ENCODE measurements at places on chromosomes 3 and 15. TPM values are rescaled to one million over a fixed set of nuclear protein-coding genes. Genes with fewer than 3 reads are reported as not detected.

GRCh38 chr15:63256433-63257274 is 20.8 kb upstream of the APH1B start:
- no peaks in the 10 kb centered on the region for H3K27me3 ChIP-seq
- no peaks in the 10 kb centered on the region for H3K4me1 ChIP-seq
- H3K36me3 ChIP-seq = peaks cover 56% of the 10 kb centered on the region
- no peak overlapping the region for H3K4me3 ChIP-seq
- DNase-seq = no peak

DNA sequence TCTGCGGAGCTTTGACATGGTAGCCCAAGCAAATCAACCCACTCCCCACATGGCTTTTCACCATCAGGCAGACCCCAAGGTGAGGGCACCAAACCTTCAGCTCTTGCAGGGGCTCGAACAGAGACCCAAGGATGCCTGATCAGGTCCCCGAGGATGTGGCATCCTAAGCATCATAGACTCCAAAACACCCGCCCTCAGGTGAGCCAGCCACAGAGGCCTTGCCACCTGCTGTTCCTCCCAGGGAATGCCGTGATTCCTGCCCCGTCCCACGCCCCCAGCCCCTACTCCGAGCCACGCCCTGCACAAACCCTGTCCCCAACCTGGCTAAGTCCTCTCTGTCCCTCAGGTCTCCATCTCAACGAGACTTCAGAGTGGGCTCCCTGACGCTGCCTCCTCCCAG is 34.7 kb upstream of the SLC41A3 start:
- no peaks in the 10 kb centered on the region for H3K36me3 ChIP-seq
- no peaks in the 10 kb centered on the region for H3K27me3 ChIP-seq
- H3K4me3 ChIP-seq = no peak overlapping the region
- no peaks in the 10 kb centered on the region for H3K4me1 ChIP-seq

DNA sequence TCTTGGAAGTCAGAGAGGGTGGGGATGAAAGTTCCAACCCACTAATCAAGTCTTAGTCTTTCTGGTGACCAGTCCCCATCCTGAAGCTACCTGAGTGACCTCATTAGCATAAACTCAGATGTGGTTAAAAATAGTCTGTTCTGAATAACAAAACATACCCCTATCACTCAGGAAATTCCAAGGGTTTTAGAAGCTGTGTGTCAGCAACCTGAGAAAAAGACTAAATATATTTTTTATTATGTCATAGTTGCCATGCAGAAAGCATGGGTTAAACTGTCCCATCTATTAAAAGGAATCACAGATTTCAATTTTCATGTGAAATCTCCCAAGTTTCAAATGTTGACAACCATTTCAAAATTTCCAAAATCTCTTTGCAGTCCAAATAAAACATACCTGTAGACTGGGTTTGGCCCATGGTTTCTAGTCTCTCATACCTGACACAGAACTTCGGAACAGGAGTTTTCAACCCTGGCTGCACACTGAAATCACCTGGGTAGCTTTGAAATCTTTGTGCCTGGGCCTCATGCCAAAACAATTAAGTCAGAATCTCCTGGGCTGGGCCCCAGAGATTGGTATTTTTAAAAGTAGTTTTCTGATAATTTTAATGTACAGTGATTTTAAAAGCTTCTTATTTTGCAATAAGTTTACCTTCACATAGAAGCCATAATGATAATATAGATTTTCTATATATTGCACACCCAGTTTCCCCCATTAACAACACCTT is 476.3 kb downstream of the RBMS3 start:
- no peak overlapping the region for H3K4me3 ChIP-seq
- H3K27me3 ChIP-seq = no peaks in the 10 kb centered on the region
- no peak for DNase-seq
- H3K36me3 ChIP-seq = no peaks in the 10 kb centered on the region
- H3K4me1 ChIP-seq = peaks cover 18% of the 10 kb centered on the region

DNA sequence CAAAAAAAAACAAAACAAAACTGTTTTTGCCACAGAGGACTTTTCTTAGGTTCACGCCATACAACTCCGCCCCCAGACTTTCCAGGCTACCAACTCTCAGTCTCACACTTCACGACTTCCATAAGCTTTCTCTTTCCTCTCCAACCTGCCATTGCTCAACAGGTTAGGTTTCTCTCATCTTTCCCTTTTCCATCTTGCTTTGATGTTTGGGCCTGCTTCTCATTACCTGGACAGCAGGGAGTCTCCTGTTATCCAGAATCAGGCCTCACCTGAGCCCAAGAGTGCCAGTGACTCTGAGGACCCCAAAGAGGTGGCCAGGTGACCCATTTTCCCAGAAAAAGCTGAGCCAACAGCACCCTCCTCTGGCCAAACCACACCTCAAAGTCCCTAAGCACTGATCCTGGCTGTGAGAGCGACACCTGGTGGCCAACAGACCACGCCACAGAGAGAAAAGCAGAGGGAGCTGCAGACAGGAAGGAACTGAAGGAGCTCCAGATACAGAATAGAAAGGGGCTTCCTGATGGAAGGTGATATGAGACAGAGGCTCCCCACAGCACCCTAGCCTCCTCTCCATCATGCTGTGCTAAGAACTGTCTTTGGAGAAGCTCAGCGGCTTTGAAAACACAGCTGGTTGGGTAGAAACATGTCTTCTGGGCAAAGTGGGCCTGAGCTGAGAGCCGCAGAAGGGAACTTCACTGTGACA is 4.0 kb downstream of the CCDC51 start:
- DNase-seq = peak; percentile 85
- H3K27ac ChIP-seq = no peak overlapping the region
- H3K4me1 ChIP-seq = peaks cover 17% of the 10 kb centered on the region
- no peak overlapping the region for H3K4me3 ChIP-seq

GRCh38 chr3:14950274-14950673 is 2.9 kb downstream of the NR2C2 start:
- H3K4me1 ChIP-seq = peaks cover 43% of the 10 kb centered on the region
- no peak for DNase-seq
- H3K27me3 ChIP-seq = no peaks in the 10 kb centered on the region

GRCh38 chr3:37836589-37836988 is 25.1 kb upstream of the CTDSPL start:
- no peaks in the 10 kb centered on the region for H3K36me3 ChIP-seq
- DNase-seq = no peak

GRCh38 chr3:162390891-162391290 is 894.3 kb downstream of the OTOL1 start:
- H3K4me3 ChIP-seq = no peak overlapping the region
- H3K27me3 ChIP-seq = no peaks in the 10 kb centered on the region
- H3K27ac ChIP-seq = no peak overlapping the region
- no peak for DNase-seq
- no peaks in the 10 kb centered on the region for H3K4me1 ChIP-seq

GRCh38 chr15:28901587-28901980 is 15.8 kb downstream of the APBA2 start:
- no peak overlapping the region for H3K27ac ChIP-seq
- DNase-seq = no peak
- no peaks in the 10 kb centered on the region for H3K4me1 ChIP-seq
- no peak overlapping the region for H3K4me3 ChIP-seq
- H3K27me3 ChIP-seq = no peaks in the 10 kb centered on the region

DNA sequence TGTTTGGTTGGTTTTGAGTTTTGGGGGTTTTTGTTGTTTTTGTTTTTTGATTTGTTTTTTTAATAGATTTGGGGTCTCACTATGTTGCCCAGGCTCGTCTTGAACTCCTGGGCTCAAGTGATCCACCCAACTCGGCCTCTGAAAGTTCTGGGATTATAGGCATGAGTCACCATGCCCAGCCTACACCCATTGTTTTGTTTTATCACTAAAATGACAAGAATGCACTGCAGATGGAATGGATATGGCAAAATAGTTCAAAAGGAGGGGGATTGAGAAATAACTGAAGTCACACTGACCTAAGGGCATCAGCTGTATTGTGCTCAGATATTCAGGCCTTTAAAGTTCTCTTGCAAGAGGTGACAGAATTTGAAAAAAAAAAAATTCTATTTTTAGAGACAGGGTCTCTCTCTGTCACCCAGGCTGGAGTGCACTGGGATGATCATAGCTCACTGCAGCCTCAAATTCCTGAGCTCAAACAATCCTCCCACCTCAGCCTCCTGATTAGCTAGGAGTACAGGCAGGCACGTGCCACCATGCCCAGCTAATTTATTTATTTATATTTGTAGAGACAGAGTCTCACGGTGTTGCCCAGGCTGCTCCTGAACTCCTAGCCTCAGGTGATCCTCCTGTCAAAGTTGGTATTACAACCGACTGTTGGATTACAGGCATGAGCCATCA is 4.4 kb upstream of the RASA2 start:
- H3K36me3 ChIP-seq = no peaks in the 10 kb centered on the region
- H3K4me3 ChIP-seq = no peak overlapping the region
- no peaks in the 10 kb centered on the region for H3K27me3 ChIP-seq
- no peak for DNase-seq
- no peak overlapping the region for H3K27ac ChIP-seq
- H3K4me1 ChIP-seq = peaks cover 8% of the 10 kb centered on the region

DNA sequence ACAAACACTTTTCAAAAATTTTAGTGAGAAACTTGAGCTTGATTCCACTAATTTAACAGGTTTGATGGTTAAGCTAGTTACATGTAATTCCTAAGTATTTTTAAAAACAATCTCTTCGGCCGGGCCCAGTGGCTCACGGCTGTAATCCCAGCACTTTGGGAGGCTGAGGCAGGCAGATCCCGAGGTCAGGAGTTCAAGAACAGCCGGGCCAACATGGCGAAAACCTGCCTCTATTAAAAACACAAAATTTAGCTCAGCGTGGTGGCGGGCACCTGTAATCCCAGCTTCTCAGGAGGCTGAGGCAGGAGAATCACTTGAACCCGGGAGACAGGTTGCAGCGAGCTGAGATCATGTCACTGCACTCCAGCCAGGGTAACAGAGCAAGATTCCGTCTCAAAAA is 25.3 kb downstream of the TRA2B start:
- H3K4me3 ChIP-seq = no peak overlapping the region
- H3K36me3 ChIP-seq = peaks cover 50% of the 10 kb centered on the region
- no peak overlapping the region for H3K27ac ChIP-seq
- H3K4me1 ChIP-seq = no peaks in the 10 kb centered on the region

DNA sequence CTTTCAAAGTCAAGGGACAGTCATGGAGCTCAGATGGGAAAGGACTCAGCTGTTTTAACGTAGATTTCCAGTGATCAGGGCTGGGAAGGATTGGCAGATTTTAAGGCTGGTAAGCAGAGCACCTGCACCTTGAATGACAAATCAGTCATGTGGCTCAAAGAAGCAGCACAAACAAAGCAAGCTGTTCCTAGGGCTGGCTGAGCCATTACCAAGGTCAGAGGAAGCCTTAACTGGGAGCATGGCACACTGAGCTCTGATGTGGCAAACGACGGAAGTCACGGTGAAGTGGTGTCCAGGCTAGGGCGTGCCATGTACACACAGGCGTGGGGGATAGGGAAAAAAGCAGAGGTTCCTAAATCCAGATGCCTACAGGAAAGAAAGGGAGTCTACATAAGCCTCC is 84.6 kb upstream of the PFN2 start:
- DNase-seq = no peak
- no peaks in the 10 kb centered on the region for H3K4me1 ChIP-seq
- no peak overlapping the region for H3K4me3 ChIP-seq
- H3K36me3 ChIP-seq = no peaks in the 10 kb centered on the region

DNA sequence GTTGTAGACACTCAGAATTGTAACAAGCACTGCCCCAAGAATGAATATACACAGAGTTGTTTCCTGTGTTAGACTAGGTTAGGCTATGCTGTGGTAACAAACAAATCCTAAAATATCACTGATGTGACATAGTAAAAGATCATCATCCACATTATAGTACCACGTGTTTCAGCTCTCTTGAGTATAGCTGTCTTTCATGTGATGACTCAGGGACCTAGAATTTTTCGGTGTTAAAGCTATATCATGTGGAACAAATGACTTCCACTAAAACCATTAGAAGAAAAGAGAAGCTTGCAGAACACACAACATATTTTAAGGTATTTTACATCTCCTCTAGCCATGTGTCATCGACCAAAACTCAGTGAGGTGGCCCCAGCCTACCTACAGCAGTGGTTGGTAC is 307.9 kb upstream of the RBMS3 start:
- H3K4me3 ChIP-seq = no peak overlapping the region
- H3K27me3 ChIP-seq = no peaks in the 10 kb centered on the region
- no peaks in the 10 kb centered on the region for H3K4me1 ChIP-seq
- H3K27ac ChIP-seq = no peak overlapping the region
- H3K36me3 ChIP-seq = no peaks in the 10 kb centered on the region

DNA sequence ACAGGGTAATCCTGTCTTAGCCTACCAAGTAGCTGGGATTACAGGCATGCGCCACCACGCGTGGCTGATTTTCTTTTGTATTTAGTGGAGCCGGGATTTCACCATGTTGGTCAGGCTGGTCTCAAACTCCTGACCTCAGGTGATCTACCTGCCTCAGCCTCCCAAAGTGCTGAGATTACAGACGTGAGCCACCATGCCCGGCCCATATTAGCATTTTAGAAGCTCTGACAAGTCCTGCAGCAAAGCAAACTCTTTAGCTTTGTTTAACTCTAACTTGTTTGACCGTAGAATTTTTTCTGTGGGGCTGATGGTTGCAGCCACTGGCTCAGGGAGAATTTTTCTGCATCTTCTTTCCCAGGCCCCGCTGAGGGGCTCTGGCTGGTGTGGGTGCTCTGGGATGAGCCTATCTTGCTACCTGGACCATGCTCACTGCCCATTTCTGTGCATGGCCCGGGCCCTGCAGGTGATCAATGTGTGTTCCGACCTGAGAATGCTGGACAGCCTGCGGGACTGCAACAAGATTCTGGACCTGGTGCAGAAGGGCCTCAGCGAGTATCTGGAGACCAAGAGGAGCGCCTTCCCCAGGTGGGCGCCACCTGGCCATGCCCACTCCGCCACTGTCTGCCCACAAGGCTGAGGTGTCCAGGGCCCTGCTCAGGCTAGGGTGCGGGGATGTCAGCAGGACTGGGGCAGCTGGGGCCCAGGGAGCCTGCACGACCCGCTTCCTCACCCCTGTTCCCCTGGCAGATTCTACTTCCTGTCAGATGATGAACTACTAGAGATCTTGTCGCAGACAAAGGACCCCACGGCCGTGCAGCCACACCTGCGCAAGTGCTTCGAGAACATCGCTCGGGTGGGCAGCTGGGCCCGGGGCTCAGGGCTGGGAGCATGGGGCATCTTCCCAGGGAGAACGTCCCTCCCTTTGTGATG is 41.3 kb downstream of the DNAH1 start:
- peak; percentile 9 for DNase-seq
- no peaks in the 10 kb centered on the region for H3K4me1 ChIP-seq
- no peak overlapping the region for H3K27ac ChIP-seq
- H3K4me3 ChIP-seq = no peak overlapping the region
- H3K36me3 ChIP-seq = no peaks in the 10 kb centered on the region
- H3K27me3 ChIP-seq = no peaks in the 10 kb centered on the region

DNA sequence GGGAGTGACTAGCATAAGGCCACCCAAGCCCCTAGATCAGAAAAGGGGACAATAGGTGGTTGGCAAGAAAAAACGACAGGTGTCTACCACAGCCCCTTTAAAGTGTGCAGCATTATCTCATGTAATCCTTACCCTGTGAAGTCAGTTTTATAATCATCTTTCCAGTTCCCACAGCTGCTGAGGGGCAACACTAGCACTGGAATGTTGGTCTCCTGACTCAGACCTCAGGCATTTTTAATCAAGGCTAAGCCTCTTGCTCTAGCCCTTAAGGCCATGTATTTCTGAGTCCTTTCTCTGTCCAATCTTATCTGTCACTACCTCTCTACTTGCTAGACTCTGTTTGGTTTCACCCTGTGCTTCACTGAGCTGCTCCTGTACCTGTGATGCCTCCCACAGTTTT is 171.7 kb downstream of the TLE3 start:
- DNase-seq = no peak
- H3K36me3 ChIP-seq = no peaks in the 10 kb centered on the region
- peaks cover 6% of the 10 kb centered on the region for H3K4me1 ChIP-seq
- H3K27ac ChIP-seq = no peak overlapping the region

The ST3GAL6 gene
- 59.5 TPM for total RNA-seq

The CACNA2D3 gene
- 8.8 TPM for total RNA-seq

The MUSTN1 gene
- 45.0 TPM for total RNA-seq

The ADAMTS9 gene
- 11.3 TPM for total RNA-seq

The ETV5 gene
- 10.9 TPM for total RNA-seq

The DPP8 gene
- 34.9 TPM for total RNA-seq

The GREM1 gene
- total RNA-seq = not detected

The FBXO40 gene
- 248 TPM for total RNA-seq
